ENCODE measurements at places on chromosomes 3 and 15.

DNA sequence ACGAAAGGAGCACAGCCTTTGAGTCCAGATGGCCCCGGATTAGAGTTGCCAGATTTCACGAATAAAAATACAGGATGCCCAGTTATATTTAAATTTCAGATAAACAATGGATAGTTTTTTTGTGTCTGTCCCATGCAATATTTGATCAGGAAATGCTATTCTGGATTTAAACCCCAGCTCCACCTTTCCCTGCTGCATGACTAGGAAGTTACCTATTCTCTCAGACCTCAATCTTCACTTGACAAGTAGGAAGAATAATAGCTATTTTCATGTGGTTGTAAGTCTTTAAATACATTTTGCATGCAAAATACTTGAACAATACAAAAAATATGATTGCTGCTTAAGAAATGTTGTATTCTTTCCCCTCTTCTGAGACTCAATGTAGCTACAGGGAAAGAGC lies 125.3 kb upstream of the P2RY1 start:
- no peak for DNase-seq

GRCh38 chr3:179450901-179451264 lies 387 bp downstream of the GNB4 start:
- DNase-seq = no peak

DNA sequence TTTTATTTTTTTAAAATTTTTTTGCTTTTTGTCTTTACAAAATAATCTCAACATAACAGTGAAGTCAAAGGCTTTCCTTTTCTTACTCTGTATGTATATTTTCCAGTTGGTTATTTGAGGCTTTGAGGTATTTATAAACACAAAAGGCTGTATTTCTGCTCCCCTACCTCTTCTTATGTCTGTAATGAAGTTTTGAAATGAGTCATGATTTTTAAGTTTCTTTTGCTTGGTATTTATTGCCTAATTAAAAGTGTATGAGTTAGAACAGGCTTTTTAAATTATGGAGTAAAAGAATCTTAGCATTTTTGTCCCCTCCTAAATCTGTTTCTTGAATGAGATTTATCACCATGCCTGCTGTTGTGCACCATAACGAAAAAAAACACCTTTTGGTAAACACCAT lies 66.0 kb downstream of the DCUN1D1 start:
- DNase-seq = no peak

GRCh38 chr3:149055575-149055974 lies 30.8 kb downstream of the HLTF start:
- no peak for DNase-seq

DNA sequence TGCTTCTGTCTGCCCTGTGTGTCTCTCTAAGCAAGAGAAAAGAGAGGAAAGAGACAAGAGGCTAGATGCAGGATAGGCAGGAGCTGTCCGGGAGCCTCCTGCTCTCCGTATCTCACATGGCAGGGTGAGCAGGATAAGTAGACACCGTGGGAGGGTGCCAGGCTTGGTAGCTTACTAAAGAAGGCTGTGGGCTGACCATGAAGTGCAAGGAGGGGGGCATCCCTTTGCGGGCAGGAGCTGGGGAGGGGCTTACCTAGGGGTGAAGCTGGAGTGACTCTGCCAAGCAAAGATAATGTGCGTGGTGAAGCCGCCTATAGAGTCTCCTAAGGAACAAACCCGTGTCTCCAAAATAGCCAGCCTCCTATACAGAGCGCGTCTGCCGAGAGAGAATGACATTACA lies 33.7 kb upstream of the TMC3 start:
- no peak for DNase-seq

- DNase-seq = no peak
Measured at GRCh38 chr3:83649692-83650091, 1309.1 kb upstream of the CADM2 start.

- no peak for DNase-seq
Measured at GRCh38 chr3:101017017-101017416, 23.8 kb upstream of the ABI3BP start.

GRCh38 chr3:52175416-52176179 lies 21.4 kb upstream of the POC1A start:
- DNase-seq = no peak

Data from retinal pigment epithelial cell (primary cell).